Stimulated activated CD4-positive, alpha-beta T cell treated with anti-CD3 and anti-CD28 coated beads, TNF-alpha, amount 100 ng/mL, for 4 hours (primary cell): ENCODE measurements at places on chromosomes 2 and 18.

GRCh38 chr2:123453046-123453700 lies 571.9 kb upstream of the CNTNAP5 start:
- no peak for DNase-seq

- no peak for DNase-seq
Measured at GRCh38 chr2:152449578-152449977, 114.6 kb downstream of the FMNL2 start.

GRCh38 chr2:24382363-24383073 lies 22.2 kb upstream of the ITSN2 start:
- DNase-seq, result peak; percentile 23

DNA sequence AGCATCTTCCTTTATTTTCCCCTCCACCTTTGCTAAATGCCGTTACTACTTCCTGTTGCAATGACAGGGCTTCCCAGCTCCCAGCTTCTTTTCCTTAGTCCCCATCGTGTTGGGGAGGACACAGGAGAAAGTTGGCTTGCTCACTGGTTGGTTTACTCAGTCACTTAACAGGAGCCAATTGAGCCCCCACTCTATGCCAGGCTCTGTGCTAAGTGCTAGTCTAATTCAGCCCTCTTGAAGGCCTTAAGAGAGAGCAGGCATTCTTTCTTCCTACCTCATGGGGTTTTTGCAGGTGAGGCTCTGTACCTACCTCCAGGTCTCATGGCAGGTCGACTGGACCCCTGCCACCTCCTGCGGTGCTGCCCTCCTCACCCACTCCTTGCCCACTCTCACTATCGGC lies 20.1 kb downstream of the TANC1 start:
- no peak for DNase-seq

DNA sequence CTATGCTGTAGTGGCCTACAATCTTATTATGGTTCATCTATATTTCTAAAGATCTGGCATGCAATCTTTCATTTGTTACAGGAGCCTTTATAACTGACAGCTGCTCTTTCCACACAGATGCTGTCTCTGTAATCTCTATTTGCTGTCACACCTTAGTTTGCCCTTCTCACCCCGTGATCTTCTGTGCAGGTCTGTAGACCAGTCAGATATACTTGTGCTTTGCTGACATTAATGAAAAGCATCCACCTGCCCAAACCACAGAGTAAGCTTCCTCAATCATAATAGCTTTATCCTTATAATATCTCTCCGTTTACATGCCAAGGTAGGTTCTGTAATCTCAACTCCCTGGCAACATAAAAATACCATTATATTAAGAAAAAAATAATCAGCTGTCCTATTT lies 122.4 kb downstream of the GRB14 start:
- no peak for DNase-seq

DNA sequence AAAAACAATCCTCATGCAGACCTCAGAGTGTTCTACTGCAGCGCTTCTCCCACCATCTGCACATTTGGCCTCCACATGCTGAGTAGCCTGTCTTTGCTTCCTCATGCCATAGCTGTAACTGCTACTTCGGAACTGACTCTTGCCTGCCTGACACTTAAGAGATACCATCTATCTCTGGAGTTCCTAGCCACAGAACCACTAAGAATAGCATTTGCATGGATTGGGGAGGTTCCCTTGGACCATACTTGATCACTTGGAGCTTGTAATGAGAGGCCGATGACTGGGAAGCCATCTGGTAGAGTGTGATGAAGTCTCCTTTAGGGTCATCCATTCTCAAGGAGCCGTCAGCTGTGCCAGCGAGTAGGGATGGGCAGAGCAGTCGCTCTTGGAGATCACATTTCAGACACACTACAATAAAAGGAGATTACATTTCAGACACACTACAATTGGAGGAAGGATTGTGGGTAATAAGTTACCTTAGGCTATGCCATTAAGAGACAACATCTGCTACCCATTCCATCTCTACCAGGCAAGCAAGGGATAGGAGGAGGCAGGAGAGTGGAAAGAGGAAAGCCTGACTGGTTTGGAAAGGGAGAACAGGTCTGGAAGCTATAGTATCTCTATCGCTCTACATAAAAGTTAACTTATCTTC lies 21.8 kb downstream of the DOK1 start:
- no peak for DNase-seq

- DNase-seq, result no peak
Measured at GRCh38 chr2:68791914-68792313, 57.3 kb downstream of the ARHGAP25 start.

- DNase-seq, result no peak
Measured at GRCh38 chr2:159497256-159497655, 119.1 kb downstream of the BAZ2B start.

- no peak for DNase-seq
Measured at GRCh38 chr18:68040198-68040597, 523.7 kb upstream of the DSEL start.

GRCh38 chr2:47043142-47043890 lies 111.8 kb downstream of the STPG4 start:
- DNase-seq, result no peak

- no peak for DNase-seq
Measured at GRCh38 chr2:240737512-240737911, 45.8 kb downstream of the AQP12A start.

DNA sequence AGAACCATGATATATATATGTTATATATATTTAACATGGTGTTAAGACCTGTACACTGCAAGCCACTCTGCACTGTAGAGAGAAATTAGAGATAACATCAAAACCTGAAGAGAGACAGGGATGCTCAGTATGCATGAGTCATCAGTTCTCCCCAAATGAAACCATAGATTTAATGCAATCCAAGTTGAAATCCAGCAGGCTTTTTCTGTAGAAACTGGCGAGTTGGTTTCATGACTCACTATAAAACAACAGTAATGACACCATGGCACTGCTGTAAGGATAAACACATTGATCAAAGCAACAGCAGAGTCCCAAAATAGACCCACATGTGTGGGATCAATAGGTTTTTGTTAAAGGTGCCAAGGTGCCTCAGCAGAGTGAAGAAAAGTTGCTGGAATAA lies 65.8 kb downstream of the RTP5 start:
- DNase-seq, result no peak

DNA sequence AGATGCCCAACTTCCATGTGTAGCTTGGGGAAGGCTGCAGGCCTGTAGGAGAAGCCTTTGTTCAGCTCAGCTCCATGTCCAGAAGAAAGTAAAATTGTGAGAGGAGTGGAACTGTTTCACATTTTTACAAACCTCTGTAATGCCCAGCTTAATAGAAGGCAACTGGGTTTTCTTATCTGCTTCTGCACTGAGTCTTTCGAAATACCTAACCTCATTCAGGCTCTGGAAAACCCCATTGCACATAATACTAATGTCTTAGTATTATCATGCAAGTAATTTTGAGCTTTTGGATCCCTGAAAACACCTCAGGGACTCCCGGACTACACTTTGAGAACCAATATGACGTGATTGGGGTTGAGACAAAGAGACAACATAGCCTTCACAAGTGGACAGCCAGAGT lies 5.8 kb downstream of the SMIM21 start:
- DNase-seq, result no peak

DNA sequence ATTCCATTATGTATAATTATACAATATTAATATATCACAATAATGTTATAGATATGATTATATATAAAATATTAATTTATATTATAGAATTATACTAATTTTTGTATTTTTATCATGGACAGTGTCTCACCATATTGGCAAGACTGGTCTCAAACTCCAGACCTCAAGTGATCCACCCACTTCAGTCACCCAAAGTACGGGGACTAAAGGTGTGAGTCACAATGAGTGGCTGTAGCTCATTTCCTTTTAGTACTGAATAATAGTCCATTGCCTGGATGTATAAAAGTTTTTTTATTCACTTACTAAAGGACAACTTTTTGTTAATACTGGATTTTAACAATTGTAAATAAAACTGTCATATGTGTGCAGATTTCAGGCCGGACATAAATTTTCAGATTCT lies 417.6 kb upstream of the LINC00305 start:
- no peak for DNase-seq

- DNase-seq, result no peak
Measured at GRCh38 chr18:77118256-77119090, 14.1 kb downstream of the MBP start.

DNA sequence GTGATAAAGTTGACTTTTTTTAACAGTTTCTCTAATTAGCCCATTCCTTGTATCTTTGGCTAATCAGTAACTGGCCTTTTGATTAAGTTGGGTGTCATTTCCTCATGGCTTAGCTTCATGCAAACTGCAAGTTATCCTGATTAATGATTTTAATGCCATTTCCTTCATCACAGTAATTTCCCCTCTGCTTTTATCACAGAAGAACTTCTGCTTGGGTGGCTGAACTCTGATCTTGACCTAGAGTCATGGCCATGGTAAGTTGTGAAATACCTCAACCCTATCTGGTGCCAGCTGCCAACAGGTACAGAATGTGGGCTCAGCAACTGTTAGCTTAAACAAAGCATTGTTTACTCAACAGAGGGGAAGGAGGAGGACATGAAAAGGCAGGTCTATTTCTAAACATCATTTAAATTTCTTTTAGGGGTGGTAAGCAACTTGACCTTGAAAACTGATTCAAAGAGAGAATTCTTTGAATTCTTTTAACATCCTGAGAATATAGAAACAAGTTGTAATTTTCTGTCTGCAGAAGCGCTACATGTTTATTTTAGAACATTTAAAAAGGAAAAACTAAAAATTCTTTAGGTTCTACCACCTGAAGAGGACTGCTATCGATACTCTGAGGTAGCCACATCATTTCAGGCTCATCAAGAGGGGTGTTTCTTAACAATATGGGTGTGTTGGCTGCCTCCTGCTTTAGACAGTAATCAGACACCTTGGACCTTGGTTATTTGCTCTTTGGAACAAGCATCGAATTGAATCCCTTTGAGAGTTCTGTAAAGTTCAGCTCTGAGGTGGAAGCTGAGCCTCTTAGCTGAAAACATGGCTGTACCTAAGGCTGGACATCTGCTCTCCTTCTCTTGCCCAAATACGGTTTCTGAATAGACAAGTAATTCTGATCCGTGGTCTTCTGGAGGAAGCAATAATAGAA lies 39.7 kb downstream of the ANXA4 start:
- DNase-seq, result no peak

DNA sequence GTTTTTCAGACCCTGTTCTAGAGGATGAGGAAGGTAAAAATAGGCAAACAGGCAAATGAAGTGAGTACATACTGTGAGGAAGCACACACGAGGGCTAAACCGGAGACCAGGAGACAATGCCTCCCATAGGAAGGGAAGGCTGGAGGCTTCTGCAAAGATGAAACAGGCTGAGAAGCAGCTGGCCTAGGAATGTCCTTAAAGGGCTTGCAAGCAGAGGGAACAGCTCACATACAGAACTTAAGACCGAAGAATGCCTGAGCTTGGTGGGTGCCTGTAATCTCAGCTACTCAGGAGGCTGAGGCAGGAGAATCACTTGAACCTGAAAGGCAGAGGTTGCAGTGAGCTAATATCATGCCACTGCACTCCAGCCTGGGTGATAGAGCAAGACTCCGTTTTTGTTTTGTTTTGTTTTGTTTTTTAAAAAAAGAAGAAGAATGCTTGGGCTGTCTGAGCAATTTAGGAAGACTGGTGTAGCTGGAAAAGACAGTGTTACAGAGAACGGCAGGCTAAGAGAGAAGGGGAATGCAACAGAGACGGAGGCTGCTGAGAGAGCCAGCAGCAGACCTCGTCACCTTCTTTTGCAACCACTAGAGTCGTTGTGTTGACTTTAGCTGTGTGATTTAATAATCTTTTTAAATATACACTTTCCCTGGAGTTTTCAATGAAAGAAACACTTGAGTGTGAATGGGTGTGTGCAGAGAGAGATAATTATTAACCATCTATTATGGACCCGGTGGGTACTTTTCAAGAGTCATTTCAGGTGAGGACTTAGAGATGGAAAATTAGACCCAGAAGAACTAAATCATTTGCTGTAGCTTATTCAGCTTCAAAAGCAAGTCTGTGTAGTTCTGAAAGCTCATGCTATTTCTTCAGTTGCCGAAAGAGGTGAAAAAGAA lies 232.8 kb downstream of the GALR1 start:
- no peak for DNase-seq

- DNase-seq, result no peak
Measured at GRCh38 chr2:241218131-241219029, 29.9 kb downstream of the ANO7 start.

- no peak for DNase-seq
Measured at GRCh38 chr2:18752022-18752493, 162.7 kb upstream of the NT5C1B start.

- no peak for DNase-seq
Measured at GRCh38 chr2:29189052-29189451, 73.8 kb downstream of the CLIP4 start.

- DNase-seq, result no peak
Measured at GRCh38 chr18:58896268-58896667, 31.6 kb downstream of the ZNF532 start.

- DNase-seq, result no peak
Measured at GRCh38 chr2:76867854-76868253, 654.3 kb downstream of the LRRTM4 start.

- DNase-seq, result no peak
Measured at GRCh38 chr2:60302377-60303126, 250.9 kb downstream of the BCL11A start.

DNA sequence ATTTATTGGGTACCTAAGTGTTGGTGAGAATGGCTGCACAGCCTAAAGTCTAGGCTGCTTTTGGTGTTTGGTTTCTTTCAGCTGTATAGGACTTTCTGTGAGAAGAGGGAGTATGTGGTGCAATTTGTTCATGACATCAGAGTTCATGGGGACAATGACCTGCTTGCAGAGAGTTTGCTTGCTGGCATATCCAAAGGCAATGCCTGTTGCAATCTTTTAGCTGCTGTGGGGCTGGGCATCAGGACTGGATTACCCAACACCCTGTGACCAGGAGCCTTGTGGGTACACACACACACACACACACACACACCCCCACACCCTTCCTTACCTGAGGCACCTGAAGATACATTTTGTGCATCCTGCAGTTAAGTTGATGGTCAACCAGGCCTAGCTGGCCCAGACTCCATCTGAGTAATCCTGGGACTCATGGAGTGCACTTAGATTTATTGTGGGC lies 68.4 kb downstream of the LIPG start:
- no peak for DNase-seq

GRCh38 chr2:96137321-96138178 lies 752 bp downstream of the ASTL start:
- no peak for DNase-seq

GRCh38 chr2:159228081-159228581 lies 58.4 kb downstream of the WDSUB1 start:
- DNase-seq, result no peak

- DNase-seq, result no peak
Measured at GRCh38 chr2:177058747-177059146, 153.8 kb upstream of the HNRNPA3 start.

- DNase-seq, result no peak
Measured at GRCh38 chr2:159614534-159615366, 1.6 kb downstream of the BAZ2B start.

- DNase-seq, result no peak
Measured at GRCh38 chr2:121925466-121925865, 170.0 kb downstream of the TSN start.

DNA sequence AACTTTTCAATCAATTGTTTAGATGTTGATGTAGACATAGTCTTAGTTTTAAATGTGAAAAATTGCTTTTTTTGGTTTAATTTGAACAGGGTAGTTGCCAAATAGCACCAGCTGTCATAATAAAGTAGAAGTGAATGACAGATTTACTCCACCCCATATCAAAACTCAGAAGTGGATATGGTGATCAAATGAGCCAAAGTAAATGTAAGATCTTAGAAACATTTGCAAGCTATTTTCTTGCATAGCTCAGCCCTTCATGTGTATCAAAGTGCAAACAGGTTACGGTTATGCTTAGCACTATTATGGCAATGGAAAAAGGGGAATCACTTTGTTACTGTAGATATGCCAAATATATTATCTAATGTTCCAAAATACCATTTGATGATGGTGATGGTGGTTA lies 540.9 kb upstream of the NRP2 start:
- DNase-seq, result no peak
